ENCODE measurements at places on chromosomes 3 and 15.

GRCh38 chr3:178947738-178948137, 123.9 kb downstream of the ZMAT3 start:
- no peak for DNase-seq

GRCh38 chr3:178901204-178901603, 170.4 kb downstream of the ZMAT3 start:
- DNase-seq, result no peak

- DNase-seq, result no peak
Observed at GRCh38 chr3:43236008-43236407, 50.3 kb upstream of the SNRK start.

GRCh38 chr15:36784717-36785116, 205.3 kb downstream of the CDIN1 start:
- DNase-seq, result no peak

- no peak for DNase-seq
Observed at GRCh38 chr3:44444437-44444836, 33.0 kb downstream of the ZNF445 start.

DNA sequence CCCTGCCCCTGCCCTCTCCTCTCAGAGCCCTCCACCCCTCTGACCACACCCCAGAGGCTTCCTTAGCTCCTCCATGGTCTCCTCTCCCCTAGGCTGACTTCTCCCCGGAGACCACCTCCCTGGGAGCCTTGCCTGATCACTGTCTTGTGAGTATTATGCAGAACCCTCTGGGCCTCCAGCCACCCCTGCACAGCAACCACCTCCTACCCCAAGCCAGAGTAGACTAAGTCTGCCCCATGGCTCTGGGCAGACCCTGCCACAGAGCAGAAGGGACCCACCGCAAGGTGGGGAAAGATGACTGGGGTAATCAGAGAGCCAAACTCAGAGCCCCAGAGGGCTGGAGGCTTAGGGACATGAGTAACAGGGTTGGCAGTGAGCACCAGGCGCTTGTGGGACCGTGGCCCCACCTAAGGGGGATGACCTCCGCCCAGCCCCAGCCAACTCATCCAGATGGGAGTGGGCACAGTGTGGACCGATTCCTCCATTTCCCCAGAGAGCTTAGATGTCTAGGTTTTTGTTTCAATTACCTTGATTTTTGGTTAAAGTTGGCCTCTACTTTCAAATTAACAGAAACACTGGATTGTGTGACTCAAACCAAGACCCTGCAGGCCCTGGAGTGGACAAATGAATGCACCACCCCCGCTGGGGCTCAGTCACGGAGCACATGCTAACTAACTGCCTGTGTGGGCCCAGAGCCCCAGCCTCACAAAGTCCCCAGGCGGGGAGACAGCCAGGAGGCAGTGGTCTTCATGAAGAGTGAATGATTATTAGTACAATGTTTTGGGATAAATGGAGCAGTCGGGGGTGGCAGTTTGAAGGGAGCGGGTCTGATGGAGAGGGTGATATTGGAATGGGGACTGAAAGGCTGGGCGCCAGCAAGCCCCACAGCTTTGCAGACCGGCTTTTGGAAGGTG, 119.4 kb upstream of the PRR20G start:
- no peak for DNase-seq

GRCh38 chr3:157347577-157348303, 88.9 kb upstream of the PTX3 start:
- no peak for DNase-seq

DNA sequence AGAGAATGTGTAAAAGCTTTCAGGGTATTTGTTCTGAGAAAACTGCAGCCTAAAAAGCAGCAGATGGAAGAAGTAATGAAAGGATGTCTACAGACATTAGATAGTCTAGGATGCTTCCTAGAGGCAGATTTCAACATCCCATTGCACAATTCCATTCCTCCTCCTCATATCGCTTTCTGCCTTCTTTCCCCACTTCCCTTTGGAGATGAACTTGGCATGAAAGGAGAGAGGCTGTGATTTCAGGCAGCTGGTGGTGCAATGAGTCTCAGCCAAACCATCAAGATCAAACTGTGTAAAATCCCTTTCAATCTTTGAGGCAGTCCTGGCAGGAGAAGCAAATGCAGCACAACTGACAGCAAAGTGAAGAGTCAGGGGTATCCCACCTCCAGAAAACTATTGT, 438.7 kb upstream of the KCNMB2 start:
- DNase-seq, result no peak

DNA sequence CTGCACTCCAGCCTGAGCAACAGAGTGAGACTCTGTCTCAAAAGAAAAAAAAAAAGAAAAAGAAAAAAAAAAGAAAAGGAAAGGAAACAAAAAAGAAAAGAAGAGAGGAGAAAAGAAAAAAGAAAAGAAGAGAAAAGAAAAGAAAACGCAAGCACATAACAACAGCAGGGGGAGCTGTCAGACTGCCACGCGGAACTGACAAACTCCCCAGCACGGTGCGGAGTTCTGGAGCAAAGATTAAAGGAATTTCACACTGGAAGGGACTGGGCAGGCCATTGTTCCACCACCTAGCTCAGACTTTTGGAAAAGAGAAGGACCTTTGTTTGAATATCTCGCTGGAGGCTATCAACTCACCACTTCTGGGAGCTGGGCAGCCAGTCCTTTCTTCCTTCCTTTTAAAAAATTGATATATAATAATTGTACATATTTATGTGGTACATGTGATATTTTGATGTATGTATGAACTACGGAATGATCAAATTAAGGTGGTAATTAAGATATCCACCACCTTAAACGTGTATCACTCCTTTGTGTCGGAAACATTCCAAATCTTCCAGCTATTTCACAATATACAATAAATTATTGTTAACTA, 40.5 kb downstream of the DPPA2 start:
- peak; percentile 91 for DNase-seq

DNA sequence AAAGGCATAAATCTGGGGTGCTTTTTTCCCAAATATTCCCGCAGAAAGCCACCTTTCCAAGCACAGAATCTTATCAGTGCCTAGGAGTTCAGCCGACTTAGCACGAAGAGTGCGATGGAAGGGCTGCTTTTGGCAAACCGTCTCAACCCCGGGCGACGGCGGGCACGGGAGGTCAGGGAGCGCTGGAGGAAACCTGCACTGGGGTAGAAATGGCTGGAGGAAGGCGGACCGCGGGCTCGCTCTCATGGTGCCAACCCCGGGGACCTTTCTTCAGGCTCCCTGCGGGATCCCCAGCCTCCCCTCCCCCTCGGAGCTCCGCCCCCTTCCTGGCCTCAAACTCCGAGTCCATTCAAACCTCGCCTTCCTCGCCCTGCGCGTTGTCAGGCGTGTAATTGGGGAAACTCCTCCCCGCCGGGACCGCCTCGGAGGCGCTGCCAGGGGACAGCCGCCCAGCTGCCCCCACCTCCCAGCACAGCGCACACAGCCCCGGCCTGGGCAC, at the start of gene GABRG3:
Gene GABRG3, plus strand, starts transcription at position 470 of the 499 bp plus-strand sequence.
- DNase-seq, result no peak

DNA sequence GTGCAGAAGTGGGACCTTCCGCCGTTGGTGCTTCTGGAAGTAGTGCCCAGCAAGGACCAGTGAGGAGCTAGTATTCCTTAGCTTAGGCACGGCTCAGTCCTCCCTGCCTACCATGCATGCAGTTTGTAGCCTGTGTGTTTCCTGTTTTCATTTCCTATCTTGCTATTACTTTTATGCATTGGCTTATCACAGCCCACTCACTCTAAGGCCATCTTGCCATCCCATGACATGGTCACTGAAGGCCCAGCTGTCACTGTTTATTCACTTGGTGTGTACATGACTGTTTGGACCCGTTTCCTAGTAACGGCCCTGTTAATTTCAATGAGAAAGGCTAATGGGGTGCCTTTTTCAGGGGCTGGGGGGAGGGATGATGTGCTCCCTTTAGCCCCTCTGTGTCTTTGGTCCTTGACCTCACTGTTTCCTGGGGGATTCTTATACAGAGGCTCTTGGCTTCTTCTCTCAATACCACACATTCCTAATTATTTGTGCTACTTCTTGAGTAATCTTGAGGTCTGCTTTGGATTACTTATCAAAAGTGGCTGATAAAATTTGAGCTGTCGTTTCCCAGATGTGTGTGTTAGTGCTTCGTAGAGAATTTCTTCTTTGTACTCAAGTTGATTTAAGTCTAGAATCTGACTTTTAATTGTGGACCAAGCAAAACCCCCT, 24.5 kb upstream of the TRAK1 start:
- DNase-seq, result no peak

DNA sequence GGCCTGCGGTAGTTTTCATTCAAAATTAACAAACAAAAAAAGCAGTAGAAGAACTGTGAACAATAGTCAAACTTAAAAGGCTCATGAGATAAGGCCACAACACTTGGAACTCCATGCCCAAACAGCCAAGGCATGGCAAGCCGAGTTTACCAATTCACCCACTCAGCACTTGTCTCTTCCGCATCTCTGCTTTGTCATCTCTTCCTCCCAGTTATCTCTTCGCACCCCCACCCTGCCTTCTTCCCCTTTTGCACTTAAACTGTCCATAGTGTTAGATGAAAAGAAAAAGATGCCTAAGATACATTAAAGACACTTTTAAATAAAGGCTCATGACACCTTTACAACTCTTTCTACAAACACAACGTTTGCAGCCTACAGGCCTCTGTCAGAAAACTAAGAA, 11.1 kb downstream of the TLE3 start:
- no peak for DNase-seq

DNA sequence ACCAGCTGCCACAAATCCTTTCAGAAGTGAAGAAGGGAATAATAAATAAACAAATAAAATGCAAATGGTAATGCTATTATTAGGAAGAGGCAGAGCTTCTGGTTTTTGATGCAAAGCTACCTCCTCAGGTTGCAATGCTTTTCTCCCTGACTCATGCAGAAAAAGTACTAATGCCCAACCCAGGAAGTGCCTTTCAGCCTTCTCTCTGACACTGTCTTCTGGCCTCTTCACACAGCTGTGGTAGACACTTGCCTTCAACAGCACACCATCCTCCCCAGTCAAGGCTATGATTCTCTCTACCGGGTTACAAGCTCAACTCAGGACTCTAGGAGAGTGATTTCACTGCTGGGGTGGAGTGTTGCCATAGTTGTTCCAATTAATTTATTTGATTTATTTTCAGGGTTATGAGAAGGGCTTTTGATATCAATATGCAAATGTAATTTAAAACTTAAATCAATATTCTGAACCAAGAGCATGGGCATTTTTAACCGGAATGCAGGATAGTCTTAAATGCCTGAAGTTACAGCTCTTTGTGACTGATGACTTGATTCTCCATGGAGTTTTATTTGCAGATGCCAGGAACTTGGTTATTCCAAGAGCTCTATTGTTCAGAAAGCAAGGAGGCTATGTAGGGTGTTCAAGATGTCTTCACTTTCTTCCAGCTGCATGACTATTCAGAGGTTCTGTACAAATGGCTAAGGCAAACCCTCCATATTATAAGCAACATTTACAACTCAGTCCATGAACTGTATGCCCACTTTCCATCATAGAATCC, 27.1 kb upstream of the GALNT15 start:
- DNase-seq, result no peak

- DNase-seq, result no peak
Observed at GRCh38 chr15:40830884-40831283, 2.4 kb upstream of the PPP1R14D start.

- DNase-seq, result peak; percentile 6
Observed at GRCh38 chr15:42107473-42107872, 13.1 kb upstream of the PLA2G4D start.

GRCh38 chr3:45964139-45964538, 20.9 kb downstream of the CXCR6 start:
- no peak for DNase-seq

- no peak for DNase-seq
Observed at GRCh38 chr3:33096093-33096868, 665 bp downstream of the GLB1 start.

DNA sequence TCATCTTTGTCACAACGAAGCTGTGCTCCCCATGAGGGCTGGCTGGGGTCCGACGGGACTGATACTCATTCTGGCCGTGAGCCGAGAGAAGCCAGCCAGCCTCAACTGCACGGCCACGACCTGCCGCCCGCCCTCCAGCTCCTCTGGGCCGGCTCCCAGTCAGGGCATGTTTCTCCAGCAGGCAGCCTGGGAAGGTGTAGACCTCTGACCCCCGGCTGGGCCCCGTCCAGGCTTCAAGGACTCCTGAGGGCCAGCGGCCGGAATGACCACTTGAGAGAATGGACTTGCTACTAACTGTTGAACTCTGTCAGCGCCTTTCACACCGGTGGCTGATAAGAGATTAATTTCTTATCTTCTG, 18.1 kb upstream of the MUC4 start:
- no peak for DNase-seq

GRCh38 chr3:98612587-98612986, 19.2 kb upstream of the CPOX start:
- no peak for DNase-seq

- no peak for DNase-seq
Observed at GRCh38 chr15:88629071-88629470, 7.9 kb downstream of the AEN start.

GRCh38 chr3:169657351-169658124, 6.0 kb downstream of the MECOM start:
- no peak for DNase-seq

DNA sequence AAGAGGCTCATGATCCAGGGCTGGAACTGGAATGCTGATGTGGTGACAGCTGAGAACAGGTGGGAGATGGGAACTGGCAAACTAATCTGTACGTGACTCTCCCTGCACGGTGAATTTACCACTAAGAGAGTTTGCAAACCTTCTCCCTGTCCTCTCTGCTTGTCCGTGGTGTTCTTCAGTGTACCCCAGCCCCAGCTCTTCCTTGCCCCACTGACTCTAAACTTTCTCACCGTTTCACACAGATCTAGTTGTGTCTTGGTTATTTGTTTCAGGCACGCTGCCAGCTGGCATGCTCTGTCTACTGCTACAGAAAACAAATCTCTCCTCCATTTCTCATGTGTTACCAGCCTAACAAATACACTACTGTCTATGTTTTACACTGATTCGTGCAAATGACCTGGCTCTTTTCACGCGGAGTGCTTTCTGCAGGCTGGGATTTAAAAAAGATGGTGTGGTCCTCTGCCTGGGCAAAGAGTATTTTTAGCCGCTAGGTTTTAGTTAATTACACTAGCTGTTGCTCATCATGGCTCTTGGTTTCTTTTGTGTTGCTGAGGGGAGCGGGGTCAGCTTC, 192.7 kb upstream of the LRIG1 start:
- DNase-seq, result no peak

DNA sequence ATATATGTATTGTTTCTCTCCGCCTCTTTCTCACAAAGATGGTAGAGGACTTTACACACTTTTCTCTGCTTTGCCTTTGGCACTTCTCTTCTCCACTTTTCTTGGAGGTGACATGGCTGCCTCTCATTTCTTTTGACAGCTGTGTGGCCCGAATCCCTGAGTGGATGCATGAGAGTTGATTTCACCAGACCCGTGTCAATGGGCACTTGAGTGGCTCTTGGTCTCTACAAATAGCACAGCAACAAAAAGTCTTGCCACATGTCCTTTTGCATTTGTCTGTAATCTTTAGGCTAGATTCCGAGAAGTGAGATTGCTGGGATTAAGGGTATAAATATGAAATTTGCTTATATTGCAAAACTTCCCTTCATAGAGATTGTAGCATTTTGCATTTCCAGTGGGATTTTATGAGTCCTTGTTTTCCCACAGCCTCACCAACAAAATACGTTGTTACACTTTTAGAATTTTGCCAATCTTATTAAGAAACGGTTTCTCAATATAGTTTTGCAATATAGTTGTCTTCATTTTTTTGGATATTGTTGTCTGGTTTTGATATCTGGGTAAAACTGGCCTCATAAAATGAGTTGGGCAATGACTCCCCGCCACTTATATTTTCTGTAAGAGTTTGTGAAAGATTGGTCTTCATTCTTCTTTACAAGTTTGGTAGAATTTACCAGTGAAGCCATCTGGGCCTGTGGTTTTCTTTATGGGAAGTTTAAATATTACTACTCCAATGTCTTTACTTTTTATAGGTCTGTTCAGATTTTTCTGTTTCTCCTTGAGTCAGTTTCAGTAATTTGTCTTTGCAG, 5.2 kb upstream of the TRPM1 start:
- DNase-seq, result no peak

- DNase-seq, result no peak
Observed at GRCh38 chr3:1171320-1171719, 78.5 kb downstream of the CNTN6 start.
